ENCODE measurements at places on chromosomes 7 and 10. TPM values are rescaled to one million over a fixed set of nuclear protein-coding genes. Genes with fewer than 3 reads are reported as not detected.

Gene H2BK1
- total RNA-seq = not detected

Gene CALD1
- total RNA-seq = 87.3 TPM

Gene TMEM184A
- 12.6 TPM for total RNA-seq

Gene PTPRZ1
- not detected for total RNA-seq

Gene RAMP3
- not detected for total RNA-seq

Gene IRF5
- 10.0 TPM for total RNA-seq

Gene ING3
- 7.6 TPM for total RNA-seq

Gene TRIL
- not detected for total RNA-seq

Gene SPAG6
- not detected for total RNA-seq

Gene MSS51
- total RNA-seq = 0.41 TPM

Gene ZMYND11
- 45.5 TPM for total RNA-seq

Gene CREB5
- 5.1 TPM for total RNA-seq

Gene BMPER
- 6.3 TPM for total RNA-seq

Gene SPDYE16
- total RNA-seq = not detected

Gene TRIM50
- total RNA-seq = not detected

Gene WDFY4
- total RNA-seq = not detected

Gene GLCCI1
- total RNA-seq = 1.5 TPM

Gene PFKP
- total RNA-seq = 478 TPM

Gene ADARB2
- not detected for total RNA-seq

Gene TRPV5
- not detected for total RNA-seq

Gene TEX36
- total RNA-seq = not detected
